ENCODE measurements at places on chromosomes 11 and 22. TPM values are rescaled to one million over a fixed set of nuclear protein-coding genes. Genes with fewer than 3 reads are reported as not detected.

GRCh38 chr11:119450590-119451326 lies 27.8 kb upstream of the THY1 start:
- DNase-seq = no peak

DNA sequence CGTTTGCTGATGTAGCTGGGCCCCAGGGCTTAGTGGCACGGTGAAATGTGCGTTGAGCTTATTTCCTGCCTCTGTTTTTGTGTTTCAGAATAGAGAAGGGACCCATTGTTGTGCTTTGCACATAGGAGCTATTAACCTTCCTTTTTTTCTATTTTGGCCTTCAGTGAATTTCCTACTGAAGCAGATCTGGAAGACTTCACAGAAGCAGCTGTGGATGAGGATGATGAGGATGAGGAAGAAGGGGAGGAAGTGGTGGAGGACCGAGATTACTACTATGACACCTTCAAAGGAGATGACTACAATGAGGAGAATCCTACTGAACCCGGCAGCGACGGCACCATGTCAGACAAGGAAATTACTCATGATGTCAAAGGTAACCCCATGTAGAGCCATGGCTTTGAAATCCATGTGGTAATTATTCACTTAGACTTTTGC lies 37.4 kb upstream of the ST14 start:
- no peak for DNase-seq

GRCh38 chr11:121517996-121518395 lies 65.2 kb upstream of the SORL1-AS1 start:
- DNase-seq = no peak

GRCh38 chr11:11263238-11264005 lies 89.6 kb downstream of the CSNK2A3 start:
- no peak for DNase-seq

DNA sequence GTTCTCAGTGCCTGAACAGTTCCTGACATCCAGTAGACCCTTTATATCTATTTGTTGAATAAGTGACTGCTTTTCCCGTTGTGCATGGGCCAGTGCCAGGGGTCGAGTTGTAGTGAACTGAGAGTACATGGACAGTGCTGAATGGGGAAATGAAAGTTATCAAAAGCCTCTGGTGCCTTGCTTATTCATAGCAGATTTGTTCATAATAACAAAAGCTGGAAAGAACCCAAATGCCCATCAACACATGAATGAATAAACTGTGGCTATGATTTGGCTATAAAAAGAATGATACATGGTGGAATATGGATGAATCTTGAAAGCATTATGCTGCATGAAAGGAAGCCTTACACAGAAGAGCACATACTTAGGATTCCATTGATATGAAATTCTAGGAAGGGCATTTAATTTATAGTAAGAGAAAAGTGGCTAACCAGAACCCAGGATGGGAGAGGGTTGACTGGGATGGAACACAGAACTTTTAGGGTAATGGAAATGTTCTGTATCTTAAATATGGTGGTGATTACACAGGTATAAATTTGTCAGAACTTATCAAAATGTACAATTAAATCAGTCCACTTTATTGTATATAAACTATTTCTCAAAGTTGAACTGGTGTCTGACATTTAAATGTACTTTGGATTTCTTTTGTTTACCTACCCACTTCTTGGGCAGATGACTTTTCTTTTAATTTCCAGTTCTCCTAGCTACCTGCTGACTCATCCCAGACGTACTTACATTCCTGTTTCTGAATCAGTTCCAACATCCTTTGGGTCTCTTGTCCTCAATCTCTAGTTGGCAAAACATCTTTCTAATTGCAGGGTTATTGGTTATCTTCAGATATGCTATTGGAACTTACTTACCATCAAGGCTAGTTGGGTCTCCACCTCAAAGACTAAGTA lies 42.8 kb downstream of the PACS1 start:
- peak; percentile 49 for DNase-seq

The NTM gene
- polyA plus RNA-seq = 24.4 TPM

The SERHL2 gene
- 6.6 TPM for polyA plus RNA-seq
